ENCODE measurements at places on chromosomes 12 and 14.

DNA sequence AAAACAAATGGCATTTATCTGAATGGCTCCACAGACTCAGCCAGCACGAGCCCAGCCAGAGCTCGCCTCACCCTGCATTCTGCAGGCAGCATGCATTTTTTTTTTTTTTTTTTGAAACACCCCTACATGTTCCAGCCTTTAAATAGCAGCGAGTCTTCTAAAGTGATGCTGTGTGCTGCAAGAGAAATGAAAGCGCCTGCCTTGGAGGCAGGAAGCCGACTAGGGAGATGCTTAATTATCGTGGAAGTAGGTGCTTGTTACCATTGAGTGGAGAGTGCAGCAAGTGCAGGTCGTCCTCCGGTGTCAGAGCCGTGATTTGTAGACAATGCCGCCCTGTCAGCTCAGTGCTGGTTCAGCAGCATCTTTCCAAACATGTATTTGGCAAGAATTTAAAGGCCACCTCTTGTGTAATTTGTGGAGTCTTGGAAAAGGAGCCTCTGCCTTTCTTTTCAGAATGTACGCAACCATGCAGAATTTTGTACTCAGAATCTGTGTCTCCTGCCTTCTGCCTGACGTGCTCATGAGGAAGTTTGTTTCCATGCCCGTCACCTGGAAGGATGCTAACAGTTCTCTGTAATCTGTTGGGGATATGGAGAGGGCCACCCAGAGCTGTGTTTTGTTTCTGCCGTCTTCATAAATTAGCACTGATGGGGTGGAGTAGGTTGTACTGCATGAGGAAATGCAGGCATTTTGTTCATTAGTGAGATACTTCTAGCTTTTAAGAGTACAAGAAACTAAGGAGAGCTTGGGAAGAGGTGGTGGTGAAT lies 345.9 kb upstream of the RGS6 start:
- DNase-seq = no peak

DNA sequence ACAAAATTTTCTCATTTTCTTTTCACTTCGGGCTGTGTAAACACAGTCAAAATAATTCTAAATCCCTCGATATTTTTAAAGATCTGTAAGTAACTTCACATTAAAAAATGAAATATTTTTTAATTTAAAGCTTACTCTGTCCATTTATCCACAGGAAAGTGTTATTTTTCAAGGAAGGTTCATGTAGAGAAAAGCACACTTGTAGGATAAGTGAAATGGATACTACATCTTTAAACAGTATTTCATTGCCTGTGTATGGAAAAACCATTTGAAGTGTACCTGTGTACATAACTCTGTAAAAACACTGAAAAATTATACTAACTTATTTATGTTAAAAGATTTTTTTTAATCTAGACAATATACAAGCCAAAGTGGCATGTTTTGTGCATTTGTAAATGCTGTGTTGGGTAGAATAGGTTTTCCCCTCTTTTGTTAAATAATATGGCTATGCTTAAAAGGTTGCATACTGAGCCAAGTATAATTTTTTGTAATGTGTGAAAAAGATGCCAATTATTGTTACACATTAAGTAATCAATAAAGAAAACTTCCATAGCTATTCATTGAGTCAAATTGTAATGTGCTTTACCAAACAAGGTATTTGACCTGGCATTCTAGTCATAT lies 4.8 kb downstream of the CDKN1B start:
- no peak for DNase-seq

- no peak for DNase-seq
Observed at GRCh38 chr12:81125691-81126090, 47.8 kb downstream of the ACSS3 start.

GRCh38 chr12:121751034-121751433 lies 38.5 kb downstream of the TMEM120B start:
- DNase-seq = no peak

DNA sequence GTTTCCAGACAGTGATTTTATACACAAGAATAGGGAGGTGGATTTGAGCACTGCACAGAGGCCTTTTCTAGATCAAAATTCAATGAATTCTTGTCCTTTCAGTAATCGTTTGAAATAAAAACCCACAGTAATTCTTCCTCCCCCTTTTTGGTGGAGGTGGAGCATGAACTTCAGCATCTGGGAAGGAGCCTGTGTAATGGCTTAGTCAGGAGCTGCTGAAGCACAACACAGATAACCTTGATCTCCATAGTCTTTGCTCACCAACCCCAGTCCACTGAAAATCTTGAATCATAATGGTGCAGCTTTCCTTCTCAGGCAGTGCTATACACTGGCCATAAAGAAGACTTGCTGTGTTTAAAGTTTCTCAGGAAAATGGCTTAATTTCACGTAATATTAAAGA lies 6.4 kb upstream of the TBPL2 start:
- no peak for DNase-seq

DNA sequence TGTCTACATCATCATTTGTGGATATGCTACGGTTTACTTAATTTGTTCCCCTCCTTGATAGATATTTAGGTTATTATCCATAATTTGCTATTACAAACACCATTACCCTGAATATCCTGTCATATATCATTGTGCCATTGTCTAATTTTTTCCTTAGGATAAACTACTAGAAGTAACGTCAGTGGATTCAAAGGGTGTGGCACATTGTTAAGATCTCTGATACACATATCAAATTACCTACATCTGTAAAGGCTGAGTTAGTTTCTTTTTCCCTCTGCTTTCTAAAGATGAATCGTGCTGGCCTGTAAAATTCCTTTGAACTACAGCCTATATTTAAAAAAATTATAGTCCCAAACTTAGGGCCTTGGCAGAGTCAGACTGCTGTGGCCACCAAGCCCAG lies 53.9 kb upstream of the STRN3 start:
- no peak for DNase-seq

DNA sequence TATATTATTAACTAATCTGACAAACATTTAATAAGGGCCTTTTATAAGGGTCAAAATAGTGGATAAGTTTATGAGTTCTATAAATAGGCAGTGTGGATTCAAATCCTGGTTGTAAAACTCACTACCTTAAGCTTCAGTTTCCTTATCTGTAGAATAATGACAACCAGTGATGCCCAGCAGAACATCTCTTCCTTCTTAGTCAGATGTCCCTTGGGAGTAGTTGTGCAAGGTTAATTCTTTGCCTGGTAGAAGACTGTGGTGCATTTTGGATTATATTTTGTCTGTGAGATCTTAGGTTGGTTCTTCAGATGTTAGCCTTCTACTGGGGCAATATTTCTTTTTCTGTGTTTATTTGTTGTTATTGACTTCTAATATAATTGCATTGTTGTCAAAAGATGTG lies 59.5 kb downstream of the ARID2 start:
- no peak for DNase-seq

- no peak for DNase-seq
Observed at GRCh38 chr14:34778744-34779143, 64.4 kb upstream of the CFL2 start.

Data from HuH-7.5 (cell line).